IPS DF 6.9 (cell line): ENCODE measurements at places on chromosomes 3 and 15.

DNA sequence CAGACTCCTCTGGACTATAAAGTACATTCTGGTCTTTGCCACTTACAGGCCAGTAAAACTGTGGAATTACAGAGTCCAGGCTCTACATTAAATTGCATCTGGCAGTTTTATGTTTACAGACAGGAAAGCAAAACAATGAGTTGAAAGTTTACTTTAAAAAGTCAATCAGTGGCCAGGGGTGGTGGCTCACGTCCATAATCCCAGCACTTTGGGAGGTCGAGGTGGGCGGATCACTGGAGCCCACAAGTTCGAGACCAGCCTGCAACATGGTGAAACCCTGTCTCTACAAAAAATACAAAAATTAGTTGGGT lies 53.8 kb downstream of the TM4SF4 start:
- no peaks in the 10 kb centered on the region for H3K27me3 ChIP-seq
- no peak overlapping the region for H3K27ac ChIP-seq
- H3K36me3 ChIP-seq, result peaks cover 5% of the 10 kb centered on the region
- DNase-seq, result no peak
- no peaks in the 10 kb centered on the region for H3K4me1 ChIP-seq
- H3K4me3 ChIP-seq, result no peak overlapping the region

DNA sequence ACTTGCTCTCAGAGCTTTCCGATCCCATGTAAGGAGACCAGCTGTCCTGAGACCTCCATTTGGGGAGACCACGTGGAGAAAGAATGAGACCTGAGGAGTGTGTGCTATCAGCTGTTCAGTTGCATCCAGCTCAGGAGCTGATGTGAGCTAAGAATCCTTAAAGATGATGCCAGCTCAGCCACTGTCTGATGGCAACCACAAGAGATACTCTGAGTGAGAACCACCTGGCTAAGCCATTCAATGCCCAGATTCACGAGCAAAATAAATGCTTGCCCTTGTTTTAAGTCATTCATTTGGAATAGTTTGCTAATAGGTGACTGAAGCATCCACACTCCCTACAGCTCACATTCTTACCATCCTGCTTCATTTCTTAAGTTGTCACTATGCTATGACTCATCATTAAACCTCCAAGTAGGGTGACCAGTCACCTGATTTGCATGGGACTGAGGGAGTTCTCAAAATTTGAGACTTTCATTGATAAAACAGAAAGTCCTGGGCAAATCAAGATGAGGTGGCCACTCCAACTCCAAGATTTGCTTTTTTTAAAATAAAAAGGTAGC lies 56.4 kb downstream of the SPTSSB start:
- H3K27ac ChIP-seq, result no peak overlapping the region
- no peaks in the 10 kb centered on the region for H3K36me3 ChIP-seq
- H3K4me1 ChIP-seq, result no peaks in the 10 kb centered on the region
- H3K27me3 ChIP-seq, result no peaks in the 10 kb centered on the region

DNA sequence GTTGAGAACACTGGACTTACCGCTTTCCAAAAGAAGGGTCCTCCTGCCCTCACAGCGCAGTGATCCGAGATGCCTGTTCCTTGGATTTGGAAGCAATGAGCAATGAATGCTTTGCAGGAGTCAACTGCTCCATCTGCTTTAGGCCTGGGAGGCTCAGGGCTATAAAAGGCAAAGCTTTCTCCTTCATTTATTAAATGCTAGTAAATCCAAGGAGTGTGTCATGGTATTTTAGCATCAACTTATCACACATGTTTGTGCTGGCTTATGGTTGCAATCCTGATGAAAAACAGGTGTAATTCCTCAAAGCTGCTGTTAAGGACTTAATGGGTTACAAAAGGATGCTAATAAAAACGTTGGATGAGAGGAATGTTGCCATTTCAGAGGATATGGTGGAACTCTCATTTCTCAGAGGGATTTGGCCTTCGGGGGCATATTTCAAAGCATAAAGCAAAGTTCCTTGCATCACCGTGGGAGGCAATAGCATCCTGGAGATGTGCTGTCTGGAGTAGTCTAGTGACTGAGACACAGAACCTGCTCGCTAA lies 158.5 kb upstream of the TPM1 start:
- no peak overlapping the region for H3K4me3 ChIP-seq
- DNase-seq, result no peak
- no peak overlapping the region for H3K27ac ChIP-seq
- no peaks in the 10 kb centered on the region for H3K36me3 ChIP-seq
- peaks cover 3% of the 10 kb centered on the region for H3K4me1 ChIP-seq

GRCh38 chr3:134007819-134008218 lies 21.9 kb downstream of the SLCO2A1 start:
- no peaks in the 10 kb centered on the region for H3K4me1 ChIP-seq
- H3K27ac ChIP-seq, result no peak overlapping the region
- no peak overlapping the region for H3K4me3 ChIP-seq
- H3K27me3 ChIP-seq, result no peaks in the 10 kb centered on the region

GRCh38 chr3:157861076-157861765 lies 245.0 kb downstream of the SHOX2 start:
- no peaks in the 10 kb centered on the region for H3K4me1 ChIP-seq
- no peaks in the 10 kb centered on the region for H3K27me3 ChIP-seq
- no peak overlapping the region for H3K4me3 ChIP-seq

DNA sequence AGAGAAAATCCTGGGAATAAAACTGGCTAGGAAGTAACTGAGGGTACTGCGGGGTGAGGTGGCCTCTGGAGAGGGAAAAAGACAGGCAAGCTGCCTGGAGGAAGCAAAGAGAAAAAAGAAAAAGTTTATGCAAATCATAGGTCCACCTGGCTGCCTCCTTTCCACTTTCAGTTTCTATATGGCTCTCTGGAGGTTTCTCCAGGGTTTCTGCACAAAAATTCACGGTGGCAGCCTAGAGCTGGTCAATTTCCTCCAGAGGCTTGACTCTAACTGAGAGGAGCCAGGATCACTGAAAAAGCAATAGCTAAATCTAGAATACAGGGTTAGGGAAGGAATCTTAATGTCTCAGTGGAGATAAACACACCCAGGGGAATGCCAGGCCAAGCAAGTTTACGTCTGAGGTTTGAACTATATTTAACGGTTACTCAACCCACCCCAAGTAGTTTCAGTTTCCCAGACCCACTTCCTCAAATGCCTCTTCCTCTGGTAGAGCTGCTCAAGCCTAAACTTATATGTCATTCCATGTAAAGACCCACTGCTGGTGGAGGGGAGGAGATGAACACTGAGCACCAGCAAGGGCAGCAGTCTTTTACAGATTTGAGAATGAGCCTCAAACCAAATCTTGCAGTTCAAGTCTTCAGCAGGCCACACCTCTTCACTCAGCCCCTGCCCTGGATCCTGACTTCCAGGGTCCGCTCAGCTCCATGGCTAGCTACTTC lies 5.7 kb downstream of the LYSMD2 start:
- DNase-seq, result no peak
- no peak overlapping the region for H3K27ac ChIP-seq
- H3K4me3 ChIP-seq, result no peak overlapping the region
- H3K36me3 ChIP-seq, result no peaks in the 10 kb centered on the region

- H3K27ac ChIP-seq, result no peak overlapping the region
- H3K36me3 ChIP-seq, result no peaks in the 10 kb centered on the region; the same call in 1 of the 2 replicates
- peaks cover 6% of the 10 kb centered on the region for H3K4me1 ChIP-seq
- peaks cover 5% of the 10 kb centered on the region; the same call in 1 of the 2 replicates for H3K27me3 ChIP-seq
- no peak overlapping the region for H3K4me3 ChIP-seq
These were observed 4.6 kb upstream of the APBA2 start for GRCh38 chr15:28881170-28881569.

- DNase-seq, result no peak
- H3K4me1 ChIP-seq, result no peaks in the 10 kb centered on the region
- H3K4me3 ChIP-seq, result no peak overlapping the region
- no peak overlapping the region for H3K27ac ChIP-seq
- H3K36me3 ChIP-seq, result no peaks in the 10 kb centered on the region
These were observed 244.4 kb upstream of the TRIM42 start for GRCh38 chr3:140433431-140433830.

- no peak for DNase-seq
- H3K27me3 ChIP-seq, result no peaks in the 10 kb centered on the region
- no peaks in the 10 kb centered on the region for H3K36me3 ChIP-seq
These were observed 66.6 kb upstream of the PAQR5 start for GRCh38 chr15:69232144-69232543.

DNA sequence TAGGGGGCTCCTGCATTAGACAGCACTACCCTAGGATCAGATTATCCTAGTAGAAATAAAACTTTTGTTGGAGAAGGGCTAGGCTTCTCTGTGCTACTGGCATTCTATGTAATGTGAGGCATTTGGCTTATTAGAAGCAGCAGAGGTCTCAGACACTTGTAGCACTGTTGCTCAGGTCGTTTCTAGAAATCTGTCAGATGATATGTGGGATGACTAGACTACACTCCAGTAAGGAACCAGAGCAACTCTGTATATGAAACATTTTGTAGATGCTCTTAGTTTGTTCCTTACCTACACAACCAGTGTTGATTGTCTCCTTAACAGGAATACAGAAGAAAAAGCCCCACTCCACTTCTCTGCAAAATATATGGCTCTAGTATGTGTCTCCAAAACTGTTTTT lies 21.9 kb upstream of the FBXL22 start:
- H3K27me3 ChIP-seq, result no peaks in the 10 kb centered on the region
- H3K4me1 ChIP-seq, result no peaks in the 10 kb centered on the region
- DNase-seq, result no peak
- no peaks in the 10 kb centered on the region for H3K36me3 ChIP-seq

GRCh38 chr3:134249296-134249841 lies 1.3 kb downstream of the RYK start:
- H3K4me1 ChIP-seq, result peaks cover 3% of the 10 kb centered on the region
- no peak overlapping the region for H3K27ac ChIP-seq
- H3K36me3 ChIP-seq, result no peaks in the 10 kb centered on the region
- DNase-seq, result no peak

DNA sequence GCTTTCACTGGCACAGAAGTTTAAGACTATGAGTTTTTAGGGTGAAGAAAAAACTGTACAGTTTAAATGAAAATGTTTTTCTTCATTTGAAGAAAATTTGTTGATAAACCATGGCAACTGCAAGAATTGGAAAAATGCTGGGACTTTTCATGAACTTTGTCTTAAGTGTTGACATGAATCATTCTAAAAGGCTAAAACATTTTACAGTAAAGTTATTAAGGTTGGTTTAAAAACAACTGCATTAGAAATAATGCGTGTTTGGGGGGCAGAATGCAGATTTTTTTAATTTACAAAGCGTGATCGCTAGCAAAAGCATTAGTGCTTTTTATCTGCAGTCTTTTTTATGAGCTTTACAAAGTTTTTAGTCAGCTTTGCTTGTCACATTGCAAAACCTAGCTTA lies 601.9 kb upstream of the TGFBR2 start:
- H3K27ac ChIP-seq, result no peak overlapping the region
- no peaks in the 10 kb centered on the region for H3K36me3 ChIP-seq
- no peak overlapping the region for H3K4me3 ChIP-seq
- H3K27me3 ChIP-seq, result no peaks in the 10 kb centered on the region
- DNase-seq, result no peak

GRCh38 chr3:150235799-150236198 lies 172.3 kb upstream of the TSC22D2 start:
- no peaks in the 10 kb centered on the region for H3K27me3 ChIP-seq
- H3K27ac ChIP-seq, result no peak overlapping the region
- no peaks in the 10 kb centered on the region; the same call in 1 of the 2 replicates for H3K4me1 ChIP-seq

DNA sequence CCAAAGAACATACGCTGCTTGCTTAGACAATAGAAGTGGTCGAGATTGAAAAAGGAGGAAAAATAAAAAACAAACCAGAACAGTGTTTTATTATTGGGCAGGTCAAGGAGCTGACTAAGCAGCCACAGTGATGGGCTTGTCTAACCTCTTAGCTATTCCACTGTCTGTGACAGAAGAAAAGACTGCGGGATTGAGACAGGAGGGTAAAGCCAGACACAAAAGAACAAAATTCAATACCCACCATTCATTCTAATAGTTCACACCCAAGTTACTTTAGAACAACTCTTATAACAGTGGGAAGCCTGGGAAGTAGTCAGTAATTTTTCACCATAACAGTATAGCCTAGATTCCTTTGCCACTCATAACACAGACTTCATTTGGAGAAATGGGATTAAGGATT lies 435.4 kb downstream of the MFSD1 start:
- DNase-seq, result no peak
- no peak overlapping the region for H3K27ac ChIP-seq
- H3K4me1 ChIP-seq, result no peaks in the 10 kb centered on the region
- H3K4me3 ChIP-seq, result no peak overlapping the region

DNA sequence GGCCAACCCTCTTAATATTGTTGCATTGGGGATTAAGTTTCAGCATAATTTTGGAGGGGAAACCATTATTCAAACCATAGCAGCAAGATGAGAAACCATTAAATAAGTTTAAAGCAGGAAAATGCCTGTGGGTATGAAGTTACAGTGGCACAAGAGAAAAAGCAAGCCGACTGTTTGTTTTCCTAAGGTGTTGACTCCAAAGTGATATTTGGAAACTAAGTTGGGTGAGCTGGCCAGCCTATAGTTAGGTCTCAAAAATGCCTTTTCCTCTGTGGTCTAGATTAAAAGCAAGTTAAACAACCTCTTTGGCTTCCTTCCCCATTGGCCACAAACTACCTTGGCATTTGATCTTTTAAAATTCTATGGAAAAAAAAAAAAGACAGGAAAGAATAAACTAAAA lies 419.8 kb upstream of the AZI2 start:
- H3K27ac ChIP-seq, result no peak overlapping the region
- no peaks in the 10 kb centered on the region for H3K27me3 ChIP-seq
- no peaks in the 10 kb centered on the region for H3K36me3 ChIP-seq

- H3K27ac ChIP-seq, result no peak overlapping the region
- H3K36me3 ChIP-seq, result no peaks in the 10 kb centered on the region
- H3K4me3 ChIP-seq, result no peak overlapping the region
- H3K4me1 ChIP-seq, result no peaks in the 10 kb centered on the region
These were observed 53.3 kb upstream of the CPOX start for GRCh38 chr3:98646680-98647079.

GRCh38 chr15:39508536-39508935 lies 72.3 kb upstream of the THBS1 start:
- H3K27me3 ChIP-seq, result no peaks in the 10 kb centered on the region
- no peak for DNase-seq
- no peaks in the 10 kb centered on the region for H3K4me1 ChIP-seq
- H3K4me3 ChIP-seq, result no peak overlapping the region
- H3K36me3 ChIP-seq, result no peaks in the 10 kb centered on the region

DNA sequence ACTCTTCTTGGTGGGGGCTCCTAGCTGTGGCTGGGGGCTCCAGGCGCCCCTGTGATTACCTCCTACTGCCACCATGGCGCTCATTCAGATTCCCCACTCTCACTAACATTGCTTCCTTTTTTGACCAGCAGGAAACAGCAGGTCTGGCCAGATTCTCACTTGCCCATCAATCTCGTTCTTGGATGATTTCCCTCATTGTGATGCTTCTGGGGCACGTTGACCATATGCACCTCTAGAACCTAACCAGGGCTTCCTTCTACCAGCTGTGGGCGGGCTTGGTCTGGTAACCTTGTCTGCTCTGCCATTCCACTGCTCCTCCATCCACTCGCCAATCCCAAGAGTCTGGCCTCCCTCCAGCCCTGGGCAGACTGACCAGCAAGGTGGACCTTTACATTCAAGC lies 35.9 kb upstream of the PTPN23 start:
- H3K36me3 ChIP-seq, result peaks cover 11% of the 10 kb centered on the region

DNA sequence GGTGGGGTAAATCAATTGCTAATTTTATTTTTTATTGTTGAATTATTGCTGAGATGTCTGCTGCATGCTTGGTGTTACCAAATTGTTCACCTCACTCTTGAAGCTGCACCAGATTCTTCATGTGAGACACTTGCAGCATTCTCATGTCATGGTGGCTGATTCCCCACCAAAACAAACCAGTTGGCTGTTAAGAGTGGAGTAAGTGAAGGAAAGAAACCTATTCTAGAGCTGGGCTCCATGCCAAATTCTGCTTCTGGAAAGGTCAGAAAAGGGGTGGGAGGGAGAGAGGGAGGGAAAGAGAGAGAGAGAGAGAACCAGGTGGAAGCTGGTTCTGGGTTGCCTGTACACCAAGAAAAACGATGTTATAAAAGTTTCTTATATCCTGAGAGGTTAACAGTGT lies 317.5 kb upstream of the THRB start:
- H3K27me3 ChIP-seq, result no peaks in the 10 kb centered on the region
- H3K4me3 ChIP-seq, result no peak overlapping the region
- no peaks in the 10 kb centered on the region for H3K4me1 ChIP-seq
- no peaks in the 10 kb centered on the region for H3K36me3 ChIP-seq
- H3K27ac ChIP-seq, result no peak overlapping the region
